ENCODE measurements at places on chromosomes 1 and 21.

DNA sequence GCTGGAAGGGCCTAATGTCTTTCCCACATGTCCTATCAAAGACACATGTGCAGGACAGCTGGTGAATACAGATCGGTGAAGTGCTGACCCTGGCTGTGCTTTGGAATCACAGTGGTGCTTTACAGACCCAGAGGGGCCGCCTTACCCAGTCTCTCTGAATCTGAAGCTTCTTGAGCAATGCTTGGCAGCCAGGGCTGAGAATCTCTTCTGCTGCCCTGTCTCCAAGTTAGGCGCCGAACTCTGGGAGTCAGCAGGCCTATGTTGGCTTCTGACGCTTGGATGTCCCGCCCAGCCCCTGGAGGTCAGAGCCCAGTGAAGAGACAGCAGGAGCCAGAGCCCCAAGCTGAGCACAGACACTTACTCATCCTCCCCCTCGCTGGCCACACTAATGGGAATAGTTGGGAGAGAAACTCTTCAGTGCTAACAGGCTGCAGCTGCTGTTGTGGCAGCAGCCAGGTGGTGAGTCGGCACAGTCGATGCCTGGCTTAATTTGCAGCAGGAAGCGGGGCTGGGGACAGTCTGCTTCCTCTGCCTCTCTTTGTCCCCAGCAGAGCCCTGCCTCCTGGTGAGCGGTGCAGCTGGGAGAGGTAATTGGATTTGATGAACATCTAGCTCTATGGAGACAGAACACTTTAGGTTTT lies 68.1 kb downstream of the URB2 start:
- DNase-seq = peak; percentile 69

DNA sequence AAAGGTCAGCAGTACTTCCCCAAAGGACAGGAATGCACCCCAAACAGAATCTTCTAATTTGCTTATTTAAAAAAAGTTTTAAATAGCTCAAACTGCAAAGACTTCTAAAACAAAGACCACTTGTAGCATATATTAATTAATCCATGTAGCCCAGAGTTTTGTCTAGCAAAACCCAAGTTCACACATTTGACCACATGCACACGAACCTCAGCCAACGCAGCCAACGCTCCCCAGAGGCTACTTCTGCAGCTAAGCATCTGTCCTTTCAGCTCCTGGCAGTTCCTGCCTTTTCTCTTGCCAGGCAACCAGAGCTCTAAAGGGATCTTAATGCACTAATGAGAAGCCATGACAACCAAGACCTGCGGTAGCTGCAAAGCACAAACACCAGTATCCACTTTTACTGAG lies 89.6 kb downstream of the RERE start:
- no peak for DNase-seq

DNA sequence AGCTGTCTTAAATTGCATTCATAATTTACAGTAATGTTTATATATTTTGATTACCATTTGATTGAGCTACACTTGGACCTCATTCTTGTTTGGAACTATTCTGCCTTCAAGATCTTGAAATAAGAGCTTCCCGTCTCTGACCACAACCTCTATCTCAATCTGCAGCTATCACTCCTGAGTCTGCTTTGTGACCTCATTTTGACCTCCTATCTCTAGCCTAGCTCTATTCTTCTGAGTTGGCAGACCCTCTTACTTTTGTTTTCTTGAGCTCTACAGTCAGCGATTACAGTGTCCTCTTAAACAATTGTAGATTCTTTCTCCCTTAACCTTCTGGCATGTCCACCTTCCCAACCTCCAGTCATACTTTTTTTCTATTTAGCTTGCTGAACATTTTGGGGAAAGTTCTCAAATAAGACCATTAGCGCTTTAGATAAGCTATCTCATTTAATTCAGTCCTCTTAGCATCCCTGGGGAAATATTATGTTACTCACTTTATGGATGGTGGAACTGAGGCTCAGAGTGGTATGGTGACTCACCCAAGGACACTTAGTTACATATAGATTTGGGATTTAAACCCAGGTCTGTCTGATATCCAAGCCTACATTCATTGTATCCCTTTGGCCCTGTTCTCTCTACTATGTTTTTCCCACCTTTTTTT lies 19.1 kb downstream of the RPAP2 start:
- DNase-seq = no peak

- no peak for DNase-seq
These were observed 805 bp downstream of the SIM2 start for GRCh38 chr21:36699546-36700294.

- no peak for DNase-seq
These were observed 14.8 kb downstream of the MFSD2A start for GRCh38 chr1:39969531-39970270.

DNA sequence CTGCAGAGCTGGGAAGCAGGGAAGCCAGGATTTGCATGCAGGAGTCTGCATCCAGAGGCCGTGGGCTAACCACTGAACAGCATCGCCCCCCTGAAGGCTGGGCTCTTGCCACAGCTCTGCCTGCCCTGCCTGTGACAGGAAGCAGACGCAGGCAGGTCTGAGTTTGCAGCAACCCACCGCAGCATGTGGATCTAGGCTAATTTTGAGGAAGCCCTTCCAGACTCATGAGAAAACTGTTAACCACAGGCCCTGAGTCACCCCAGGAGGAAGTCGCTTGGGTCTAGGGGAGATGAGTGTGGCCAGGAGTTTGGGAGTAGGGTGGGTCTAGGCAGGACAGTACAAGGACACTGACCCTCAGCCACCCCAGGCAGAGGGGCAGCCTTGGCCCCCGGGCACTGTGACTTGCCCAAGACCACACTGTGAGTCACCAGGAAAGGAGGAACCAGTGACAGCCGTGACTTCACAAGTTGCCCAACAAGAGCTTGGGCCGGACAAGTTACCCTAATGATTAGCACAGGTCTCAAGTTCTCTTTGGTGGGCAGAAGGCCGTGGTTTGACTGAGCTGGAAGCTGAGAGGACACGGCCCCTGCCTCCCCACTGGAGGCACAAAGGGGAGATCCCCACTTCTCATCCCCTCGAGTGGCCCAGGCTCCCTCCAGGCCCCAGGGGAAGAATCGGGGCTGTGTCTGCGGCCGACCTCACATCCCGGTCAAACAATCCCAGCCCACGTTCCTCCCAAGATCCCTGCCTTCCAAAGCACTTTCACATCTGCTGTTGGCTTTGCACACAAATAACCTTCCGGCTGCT lies 826 bp downstream of the LAPTM5 start:
- no peak for DNase-seq

- no peak for DNase-seq
These were observed 14.1 kb downstream of the C1orf87 start for GRCh38 chr1:60059468-60059867.

GRCh38 chr1:187911820-187912219 lies 1083.1 kb downstream of the PLA2G4A start:
- DNase-seq = no peak

- DNase-seq = no peak
These were observed 25.7 kb upstream of the ATP2B4 start for GRCh38 chr1:203600782-203601513.

DNA sequence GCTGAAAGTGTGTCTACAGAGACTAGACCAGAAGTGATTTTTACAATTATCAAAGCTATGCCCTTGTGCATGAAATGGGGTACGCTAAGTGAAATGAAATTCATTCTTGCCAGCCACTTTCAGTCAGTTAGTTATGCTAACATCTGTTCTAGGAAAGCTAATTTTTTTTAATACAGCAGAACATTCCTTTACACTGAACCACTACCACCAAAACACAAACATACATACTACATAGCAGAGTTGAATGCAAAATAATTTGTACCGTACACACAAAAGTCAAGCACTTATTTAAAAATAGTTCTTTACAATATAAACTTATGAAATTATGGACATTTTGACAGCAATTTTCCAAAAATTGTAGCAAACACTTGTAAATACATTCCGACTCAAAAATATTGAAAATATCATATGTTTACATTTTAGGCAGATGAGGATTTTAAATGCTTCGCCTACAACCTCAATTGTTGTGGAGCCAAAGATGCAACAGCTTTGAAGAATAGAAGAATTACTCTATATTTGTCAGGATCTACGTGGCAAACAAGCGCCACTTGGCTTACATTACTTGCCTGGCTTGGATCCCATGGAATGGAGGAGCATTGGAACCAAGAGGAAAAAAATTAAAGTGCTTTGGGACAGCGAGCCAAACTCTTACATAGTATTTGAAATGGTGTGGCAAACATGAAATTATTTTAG lies 30.6 kb downstream of the WLS start:
- DNase-seq = no peak

- no peak for DNase-seq
These were observed 176.3 kb downstream of the IER5 start for GRCh38 chr1:181264821-181265220.

DNA sequence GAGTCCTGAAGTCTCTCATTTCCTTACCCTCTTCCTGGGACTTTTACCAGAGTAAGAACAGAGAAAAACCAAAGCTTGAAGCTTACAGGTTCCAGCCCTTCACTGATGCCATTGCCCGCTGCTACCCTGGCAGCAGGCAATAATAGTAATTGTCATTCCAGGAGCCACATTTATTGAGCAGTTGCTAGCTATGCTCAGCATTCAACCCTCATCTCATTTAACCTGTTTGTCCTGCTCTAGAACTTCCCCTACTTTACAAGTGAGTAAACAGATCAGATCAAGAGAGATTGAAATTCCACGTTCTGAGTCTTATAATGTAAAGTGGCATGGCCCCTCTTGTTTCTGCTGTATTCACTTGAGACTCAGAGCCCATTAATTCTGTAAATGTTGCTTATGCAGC lies 80.4 kb downstream of the ATP1A1 start:
- DNase-seq = no peak

- DNase-seq = no peak
These were observed 388.5 kb downstream of the PLPP3 start for GRCh38 chr1:56190806-56191365.

DNA sequence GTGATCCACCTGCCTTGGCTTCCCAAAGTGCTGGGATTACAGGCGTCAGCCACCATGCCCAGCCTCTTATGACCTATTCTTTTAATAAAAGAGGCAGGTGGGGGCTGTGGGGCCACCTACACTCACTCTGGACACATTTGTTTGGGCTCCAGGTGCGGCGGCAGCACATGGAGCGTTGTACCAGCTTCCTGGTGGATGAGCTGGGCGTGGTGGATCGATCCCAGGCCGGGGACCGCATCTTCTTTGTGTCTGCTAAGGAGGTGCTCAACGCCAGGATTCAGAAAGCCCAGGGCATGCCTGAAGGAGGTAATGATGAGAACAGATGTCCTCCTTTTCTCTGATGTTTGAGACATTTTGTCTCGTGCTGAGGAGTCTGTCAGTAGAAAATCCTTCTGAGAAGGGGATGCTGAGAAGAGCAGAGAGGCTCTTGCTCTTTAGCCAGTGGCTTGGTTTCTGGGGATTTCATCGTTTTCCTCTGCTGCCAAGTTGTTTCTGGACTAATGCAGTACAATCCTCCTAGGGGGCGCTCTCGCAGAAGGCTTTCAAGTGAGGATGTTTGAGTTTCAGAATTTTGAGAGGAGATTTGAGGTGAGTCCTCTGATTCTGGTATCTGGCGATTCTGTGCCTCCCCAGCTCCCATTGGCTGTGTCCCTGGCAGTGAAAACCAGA lies 17.9 kb upstream of the MIIP start:
- DNase-seq = no peak

DNA sequence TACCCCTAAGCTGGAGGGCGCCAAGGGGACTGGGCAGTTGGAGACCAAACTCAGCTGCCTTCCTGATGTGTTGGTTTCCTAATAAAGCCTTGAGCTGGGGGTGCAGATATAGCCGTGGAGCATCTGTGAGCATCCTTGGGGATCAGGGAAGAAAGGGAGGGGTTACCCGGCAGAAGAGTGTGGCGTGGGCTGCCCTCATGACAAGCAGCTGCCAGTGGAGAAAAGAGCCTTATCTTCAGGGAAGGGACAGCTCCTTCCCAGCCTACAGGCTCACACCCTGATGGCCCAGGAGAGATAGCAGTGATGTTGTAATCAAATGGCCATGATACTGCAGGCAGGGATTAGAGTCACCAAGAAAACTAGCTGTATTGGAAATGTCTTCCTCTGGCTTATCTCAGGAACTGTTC lies 10.8 kb upstream of the NFASC start:
- DNase-seq = no peak

DNA sequence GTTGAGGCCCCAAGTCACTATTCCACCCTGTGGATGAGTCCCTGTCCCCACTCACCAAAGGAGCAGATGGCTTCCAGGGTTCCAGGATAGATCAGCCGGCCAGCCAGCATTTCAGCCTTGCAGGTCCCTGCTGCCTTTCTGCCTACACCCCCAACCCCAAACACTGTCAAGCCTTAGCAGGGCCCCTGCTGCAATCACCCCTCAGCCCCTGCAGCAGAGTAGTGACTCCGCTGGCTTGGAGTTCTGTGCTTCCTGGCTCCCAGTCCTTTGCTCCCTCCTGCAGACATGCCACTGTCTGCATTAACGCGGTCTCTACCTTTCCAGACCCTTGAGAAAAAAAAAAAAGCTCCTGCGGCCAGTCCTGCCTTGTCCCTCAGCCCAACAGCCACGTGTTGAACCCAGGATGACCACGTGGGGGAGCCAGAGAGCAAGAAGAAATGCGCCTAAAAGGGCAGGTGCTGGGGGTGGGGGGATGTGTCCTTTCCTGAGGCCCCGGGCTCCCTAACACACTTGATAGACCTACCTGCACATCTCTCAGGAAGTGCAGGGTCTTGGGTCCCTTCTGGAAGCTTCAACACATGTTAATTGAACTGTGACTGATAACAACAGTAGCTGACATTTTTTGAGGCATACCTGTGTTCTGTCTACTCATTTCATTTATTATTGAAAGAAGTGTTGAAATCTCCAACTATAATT lies 37.4 kb downstream of the RASSF5 start:
- peak; percentile 33 for DNase-seq

DNA sequence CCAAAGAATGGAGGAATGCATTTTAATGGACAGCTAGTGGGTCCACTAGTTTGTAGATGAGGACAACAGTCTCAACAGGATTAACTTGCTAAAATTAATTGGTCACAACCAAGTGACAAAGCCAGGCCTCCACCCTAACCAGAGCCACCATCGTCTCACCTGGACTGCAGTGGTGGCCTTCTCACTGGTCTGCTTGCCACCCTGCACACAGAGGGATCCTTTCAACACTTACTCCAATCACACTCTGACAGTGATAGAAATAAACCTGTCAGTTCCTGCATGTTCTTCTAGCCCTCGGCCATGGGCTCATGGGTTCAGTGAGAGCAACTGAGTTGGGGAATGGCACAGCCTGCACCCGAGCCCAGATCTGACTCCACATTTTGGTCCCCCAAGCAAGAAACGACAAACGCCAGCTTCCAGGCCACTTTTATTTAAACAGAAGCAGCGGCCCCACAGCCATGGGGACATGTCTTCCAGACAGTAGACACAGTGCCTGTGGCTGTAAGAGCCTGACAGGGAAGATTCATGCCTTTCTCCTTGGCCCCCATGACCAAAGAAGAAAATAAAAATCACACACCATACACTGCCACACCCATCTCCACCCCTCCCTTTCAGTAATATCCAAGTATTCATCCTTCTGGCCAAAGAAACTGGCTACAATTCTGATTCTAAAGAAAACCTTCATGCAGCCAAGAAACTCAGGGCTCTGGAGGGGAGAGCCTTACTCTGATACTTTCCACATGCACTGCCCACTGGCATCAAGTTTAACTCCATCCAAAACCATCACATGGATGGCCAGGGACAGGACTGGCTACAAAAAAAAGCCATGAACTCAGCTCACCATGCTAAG lies 37.6 kb downstream of the DHCR24 start:
- no peak for DNase-seq

- DNase-seq = no peak
These were observed 61.7 kb downstream of the TSEN15 start for GRCh38 chr1:184113251-184113650.

Measured in NCI-H1417 treated with DMSO at 0.1 percent for 48 hours (cell line).